ENCODE measurements at places on chromosomes 12 and 14.

- no peak for DNase-seq
These were observed 612.0 kb downstream of the FLRT2 start for GRCh38 chr14:86141966-86142365.

- no peak for DNase-seq
These were observed 85.1 kb downstream of the DERA start for GRCh38 chr12:15996254-15996653.

GRCh38 chr12:93990832-93991803 is 157.3 kb upstream of the PLXNC1 start:
- no peak for DNase-seq

- DNase-seq, result no peak
These were observed 31.9 kb upstream of the FZD10 start for GRCh38 chr12:130130346-130130745.

All from activated CD4-positive, alpha-beta T cell treated with anti-CD3 and anti-CD28 coated beads, Interleukin-2, amount 50 U/mL, for 4 hours (primary cell).